ENCODE measurements at places on chromosomes 13 and 19. TPM values are rescaled to one million over a fixed set of nuclear protein-coding genes. Genes with fewer than 3 reads are reported as not detected.

The KLHL1 gene
- polyA plus RNA-seq = not detected

DNA sequence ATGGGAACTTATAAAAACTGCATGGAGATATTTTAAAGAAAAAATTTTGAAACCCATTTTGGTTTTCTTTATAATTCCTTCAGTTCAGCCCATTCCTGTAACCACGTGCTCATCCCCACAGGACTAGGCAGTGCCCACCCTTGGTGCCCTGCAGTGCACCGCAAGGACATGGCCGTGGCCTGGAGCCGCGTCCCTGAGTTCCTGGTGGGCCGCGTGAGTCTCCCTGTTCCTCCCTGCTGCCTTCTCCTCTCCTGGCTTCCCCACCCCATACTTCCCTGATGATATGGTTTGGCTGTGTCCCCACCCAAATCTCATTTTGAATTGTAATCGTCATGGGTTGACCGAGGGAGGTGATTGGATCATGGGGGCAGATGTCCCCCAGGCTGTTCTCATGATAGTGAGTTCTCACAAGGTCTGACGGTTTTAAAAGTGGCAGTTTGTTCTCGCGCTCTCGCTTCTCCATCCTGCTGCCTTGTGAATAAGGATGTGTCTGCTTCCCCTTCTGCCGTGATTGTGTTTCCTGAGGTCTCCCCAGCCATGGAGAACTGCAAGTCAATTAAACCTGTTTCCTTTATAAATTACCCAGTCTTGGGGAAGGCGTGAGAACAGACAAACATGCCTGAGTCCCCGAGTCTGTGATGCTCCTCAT is 31.6 kb upstream of the TFDP1 start:
- DNase-seq = peak; percentile 97

DNA sequence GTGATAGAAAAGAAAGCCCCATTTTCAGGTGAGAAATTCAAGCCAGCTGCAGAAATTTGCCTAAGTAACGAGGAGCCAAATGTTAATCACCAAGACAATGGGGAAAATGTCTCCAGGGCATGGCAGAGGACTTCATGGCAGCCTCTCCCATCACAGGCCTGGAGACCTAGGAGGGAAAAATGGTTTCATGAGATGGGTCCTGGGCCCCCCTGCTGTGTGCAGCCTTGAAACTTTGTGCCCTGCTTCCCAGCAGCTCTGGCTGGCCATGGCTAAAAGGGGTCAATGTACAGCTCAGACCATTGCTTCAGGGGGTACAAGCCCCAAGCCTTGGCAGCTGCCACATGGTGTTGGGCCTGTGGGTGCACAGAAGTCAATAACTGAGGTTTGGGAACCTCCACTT is 9.9 kb downstream of the N4BP2L1 start:
- DNase-seq = no peak

GRCh38 chr13:86095351-86095750 is 296.1 kb upstream of the SLITRK6 start:
- DNase-seq = no peak

Data from endothelial cell of umbilical vein (primary cell).